ENCODE measurements at places on chromosomes 13 and 19.

DNA sequence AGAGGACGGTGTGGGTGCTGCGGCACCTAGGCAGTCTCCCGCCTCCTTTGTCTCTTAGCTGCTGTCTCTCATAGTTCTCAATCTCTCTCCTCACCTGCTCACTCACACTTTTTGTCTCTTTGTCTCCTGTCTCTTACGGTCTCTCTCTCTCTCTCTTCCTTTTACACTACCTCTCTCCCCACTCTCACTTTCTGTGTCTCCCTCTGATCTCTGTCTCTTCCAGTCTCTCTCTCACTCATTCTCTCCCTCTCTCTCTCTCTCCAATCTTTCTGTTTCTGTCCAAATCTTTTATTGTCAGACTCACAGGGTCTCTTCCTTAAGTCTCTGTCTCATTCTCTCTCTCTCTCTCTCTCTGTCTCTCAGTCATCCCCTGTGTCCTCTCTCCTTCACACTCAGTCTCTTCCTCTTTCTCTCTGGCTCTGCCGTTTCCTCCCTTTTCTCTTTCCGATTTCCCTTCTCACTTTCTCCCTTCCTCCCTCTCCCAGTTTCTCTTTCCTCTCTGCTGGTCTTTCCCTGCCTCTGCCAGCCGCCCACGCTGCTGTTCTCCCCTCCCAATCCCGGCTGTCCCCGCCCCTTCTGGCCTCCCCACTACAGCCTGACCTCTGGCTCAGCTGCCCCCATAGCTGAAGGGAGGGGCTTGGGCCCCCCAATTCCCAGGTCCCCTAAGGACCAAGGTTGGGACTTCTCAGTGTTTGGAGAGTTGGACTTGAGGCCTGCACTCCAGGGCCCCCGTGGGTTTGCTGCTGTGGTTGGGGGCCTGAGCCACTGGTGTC is at the start of gene PLEKHA4:
Gene PLEKHA4 (minus strand): TSS at position 504 of the 773 bp plus-strand sequence. CDS start 997 bp downstream, outside the sequence.
- DNase-seq: no peak

GRCh38 chr13:50224534-50224933 is 209.3 kb downstream of the KCNRG start:
- no peak for DNase-seq

- no peak for DNase-seq
Measured at GRCh38 chr13:100208626-100209025, 119.7 kb downstream of the PCCA start.

GRCh38 chr13:44573790-44574465 is 2.2 kb downstream of the TSC22D1 start:
- DNase-seq: no peak

DNA sequence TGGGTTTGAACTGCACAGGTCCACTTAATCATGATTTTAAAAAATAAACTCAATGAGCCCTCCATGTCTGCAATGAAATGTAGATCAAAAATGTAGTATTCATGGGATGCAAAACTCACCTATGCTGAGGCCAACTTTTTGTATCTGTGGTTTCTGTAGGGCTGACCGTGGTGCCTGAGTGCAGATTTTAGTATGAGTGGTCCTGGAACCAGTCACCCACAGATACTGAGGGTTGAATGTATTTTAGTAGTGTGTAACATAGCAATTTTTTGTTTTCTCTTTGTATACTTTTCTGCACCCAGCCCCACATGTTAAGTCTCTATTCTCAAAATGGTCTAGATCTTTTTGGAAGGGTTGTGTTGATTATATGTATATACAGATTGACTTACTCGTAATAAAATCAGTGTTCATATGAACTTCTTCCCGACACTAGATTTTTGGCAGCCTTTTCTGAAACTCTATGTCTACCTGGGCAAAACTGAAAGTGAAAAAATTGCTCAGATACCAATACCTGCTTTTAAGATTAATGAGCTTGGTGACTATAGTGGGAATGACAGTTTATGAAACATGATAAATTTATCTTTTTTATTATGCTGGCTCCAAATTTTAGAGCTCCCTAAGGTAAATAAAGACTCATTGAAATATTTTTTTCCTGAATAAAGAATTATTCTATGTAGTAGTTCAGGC is 51.6 kb downstream of the DNAJC15 start:
- DNase-seq: no peak

- DNase-seq: no peak
Measured at GRCh38 chr19:46844067-46844489, 6.6 kb downstream of the AP2S1 start.

DNA sequence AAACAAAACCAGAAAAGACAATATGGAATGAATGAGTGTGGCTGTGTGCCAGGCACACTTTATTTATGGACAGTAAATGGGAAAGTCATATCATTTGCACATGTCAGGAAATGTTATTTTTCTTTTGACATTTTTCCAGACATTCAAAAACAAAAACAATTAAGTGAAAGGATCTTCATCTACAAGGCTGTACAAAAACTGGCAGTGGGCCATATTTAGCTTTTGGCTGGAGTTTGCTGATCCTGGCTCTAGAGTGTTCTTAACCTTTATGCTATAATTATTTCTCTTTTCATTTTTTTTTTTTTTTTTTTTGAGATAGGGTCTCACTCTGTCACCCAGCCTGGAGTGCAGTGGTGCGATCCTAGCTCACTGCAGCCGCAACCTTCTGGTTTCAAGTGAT is 6.5 kb upstream of the TNFSF9 start:
- DNase-seq: no peak
